ENCODE measurements at places on chromosomes 2 and 18.

GRCh38 chr2:25256488-25256875 lies 85.2 kb downstream of the DNMT3A start:
- DNase-seq, result no peak

- DNase-seq, result no peak
Measured at GRCh38 chr18:69556228-69556627, 155.5 kb downstream of the DOK6 start.

DNA sequence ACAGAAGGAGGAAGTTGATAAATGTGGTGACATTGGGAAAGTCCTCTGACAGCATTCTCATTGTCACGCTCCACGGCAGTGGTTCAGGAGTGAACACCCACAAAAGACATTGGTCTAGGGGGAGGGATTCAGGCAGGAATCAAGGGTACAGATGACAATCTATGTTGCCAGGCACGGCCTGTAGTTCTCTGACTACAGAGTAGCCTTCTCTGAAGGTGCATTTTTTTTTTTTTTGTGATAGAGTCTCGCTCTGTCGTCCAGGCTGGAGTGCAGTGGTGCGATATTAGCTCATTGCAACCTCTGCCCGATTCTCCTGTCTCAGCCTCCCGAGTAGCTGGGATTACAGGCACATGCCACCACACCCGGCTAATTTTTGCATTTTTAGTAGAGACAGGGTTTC lies 7.4 kb upstream of the MOB1A start:
- DNase-seq, result no peak

- no peak for DNase-seq
Measured at GRCh38 chr2:71937396-71937795, 210.3 kb downstream of the CYP26B1 start.

DNA sequence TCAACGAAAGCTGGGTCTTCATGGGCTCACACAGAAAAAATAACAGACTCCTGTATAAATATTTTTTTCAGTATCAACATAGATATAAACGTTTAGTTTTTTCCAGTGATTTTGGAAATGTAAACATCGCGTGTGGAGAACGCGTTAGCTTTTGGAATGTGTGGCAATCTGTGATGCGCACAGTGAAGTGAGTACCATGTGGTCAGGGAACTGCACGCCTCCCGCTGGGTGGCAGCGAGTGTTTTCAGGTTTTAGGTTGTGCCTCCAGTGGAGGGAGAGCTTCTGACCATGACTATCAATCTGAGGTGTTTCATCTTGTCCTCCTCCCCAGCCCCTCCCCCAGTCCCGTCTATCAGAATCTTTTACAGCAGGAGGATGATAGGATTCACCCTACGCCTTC lies 127.8 kb downstream of the ARHGAP28 start:
- DNase-seq, result no peak

Data from iPS DF 6.9 (cell line).